Vagina (tissue), 2 donors: ENCODE measurements at places on chromosomes 5 and 9.

DNA sequence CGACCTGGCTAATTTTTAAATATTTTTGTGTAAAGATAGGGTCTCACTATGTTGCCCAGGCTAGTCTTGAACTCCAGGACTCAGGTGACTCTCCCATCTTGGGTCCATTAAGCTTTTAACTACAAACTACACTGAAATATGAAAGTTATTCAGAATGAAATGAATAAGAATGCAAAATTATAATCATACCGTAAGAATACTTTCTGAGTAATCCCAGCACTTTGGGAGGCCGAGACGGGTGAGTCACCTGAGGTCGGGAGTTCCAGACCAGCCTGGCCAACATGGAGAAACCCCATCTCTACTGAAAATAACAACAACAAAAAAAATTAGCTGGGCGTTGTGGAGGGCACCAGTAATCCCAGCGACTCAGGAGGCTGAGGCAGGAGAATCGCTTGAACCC lies 1.1 kb upstream of the ORM1 start:
- DNase-seq = no peak

GRCh38 chr5:142095035-142095434 lies 13.5 kb upstream of the NDFIP1 start:
- peak; percentile 60 for DNase-seq

- no peak for DNase-seq
Measured at GRCh38 chr5:59188419-59189225, 605.7 kb downstream of the RAB3C start.

GRCh38 chr9:38063363-38063707 lies 5.7 kb downstream of the SHB start:
- DNase-seq = no peak

GRCh38 chr9:78013934-78014333 lies 17.7 kb downstream of the GNAQ start:
- no peak for DNase-seq
